ENCODE measurements at places on chromosomes 4 and X. TPM values are rescaled to one million over a fixed set of nuclear protein-coding genes. Genes with fewer than 3 reads are reported as not detected.
A peak's percentile ranks its signal among the peaks of the same experiment; 100 is the strongest.

MTMR8 gene
- total RNA-seq = 11.8 TPM

DGKK gene
- total RNA-seq = not detected

- no peak for DNase-seq
Measured at GRCh38 chrX:16559206-16559619, 90.7 kb upstream of the S100G start.

ODAM gene
- total RNA-seq = not detected

GRCh38 chr4:12968345-12968744, 515.8 kb downstream of the RAB28 start:
- no peak for DNase-seq

GRCh38 chr4:101142259-101142658, 205.1 kb downstream of the PPP3CA start:
- DNase-seq = no peak

DNA sequence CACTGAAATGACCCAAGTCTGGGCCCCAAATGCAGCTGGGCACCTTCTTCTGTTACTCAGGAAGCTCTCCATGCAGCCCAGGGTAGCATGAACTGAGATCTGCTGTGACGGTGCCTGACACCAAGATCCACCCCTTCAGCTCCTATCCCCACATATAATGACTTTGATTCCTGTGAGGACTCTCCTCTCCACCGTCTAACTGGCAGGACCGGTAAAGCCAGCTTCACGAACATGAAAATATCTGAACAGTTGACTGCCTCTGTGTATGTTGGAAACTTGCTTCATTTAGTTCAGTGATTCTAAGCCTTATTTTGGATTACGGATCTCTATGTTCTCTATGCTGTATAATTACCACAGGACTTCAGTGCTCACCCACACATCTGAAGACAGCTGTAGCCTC, 115.5 kb upstream of the TMEM150C start:
- no peak for DNase-seq

GAGE12J gene
- not detected for total RNA-seq

GRCh38 chrX:9875801-9876200, 89.6 kb downstream of the SHROOM2 start:
- no peak for DNase-seq

P2RY10 gene
- total RNA-seq = 169 TPM

CTAG1A gene
- not detected for total RNA-seq

SPATA4 gene
- total RNA-seq = not detected

DNA sequence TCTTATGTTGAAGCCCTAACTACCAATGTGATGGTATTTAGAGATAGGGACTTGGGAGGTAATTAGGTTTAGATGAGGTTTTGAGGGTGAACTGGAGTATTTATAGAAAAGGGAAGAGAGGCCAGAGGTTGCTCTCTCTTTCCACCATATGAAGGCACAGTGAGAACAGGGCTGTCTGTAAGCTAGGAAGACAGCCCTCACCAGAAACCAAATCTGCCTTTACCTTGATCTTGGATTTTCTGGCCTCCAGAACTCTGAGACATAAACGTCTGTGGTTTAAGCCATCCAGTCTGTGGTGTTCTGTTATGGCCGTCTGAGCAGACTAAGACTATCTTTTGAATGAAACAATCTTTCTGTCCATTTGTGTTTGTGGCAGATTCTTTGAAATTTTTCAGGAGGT, 223.7 kb downstream of the PDHA2 start:
- no peak for DNase-seq

DNA sequence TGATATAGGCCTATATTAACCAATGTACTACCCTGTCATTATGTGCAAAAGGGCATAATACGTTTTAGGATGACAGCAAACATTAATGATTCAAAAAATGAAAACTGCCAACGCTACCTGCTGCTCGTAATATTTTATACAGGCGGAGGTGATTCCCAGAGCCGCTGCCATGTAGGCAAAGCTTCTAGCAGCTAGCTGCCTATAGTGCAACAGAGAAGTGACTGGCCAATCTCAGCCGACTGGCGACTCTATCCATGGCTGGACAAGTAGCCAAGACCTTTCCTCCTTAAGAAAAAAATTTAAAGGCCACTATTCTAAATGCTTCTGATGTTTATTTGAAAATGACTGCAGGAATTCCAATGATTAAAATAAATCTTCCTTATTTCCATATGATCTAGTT, 1.9 kb downstream of the PPARGC1A start:
- DNase-seq = no peak

DNA sequence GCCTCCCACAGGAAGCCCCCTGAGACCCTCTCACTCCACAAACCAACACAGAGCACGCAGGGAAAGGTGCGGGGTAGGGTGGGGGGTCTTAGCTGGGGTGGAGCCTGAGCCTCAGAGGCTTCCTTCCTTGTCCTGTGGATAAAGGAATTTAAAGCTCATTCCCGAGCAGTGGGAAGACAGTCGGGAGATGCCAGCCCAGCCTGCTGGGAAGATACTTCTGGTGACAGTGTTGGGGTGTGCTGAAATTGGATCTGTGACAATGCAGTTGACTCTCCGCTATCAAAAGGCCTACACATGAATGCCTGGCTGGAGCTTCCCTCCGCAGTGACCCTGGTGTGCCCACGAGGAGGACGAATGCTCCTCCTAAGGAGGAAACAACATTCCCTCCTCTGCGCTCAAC, 45.5 kb downstream of the JAKMIP1 start:
- no peak for DNase-seq

SLC6A8 gene
- total RNA-seq = 1.8 TPM

GRCh38 chrX:21658152-21658737, at the start of gene KLHL34:
Gene KLHL34, minus strand, starts transcription at chrX:21658330. Its CDS starts 542 bp downstream, at chrX:21657788.
- peak; percentile 13 for DNase-seq

GRCh38 chrX:22424122-22424915, 151.6 kb downstream of the CBLL2 start:
- DNase-seq = no peak

GLOD5 gene
- not detected for total RNA-seq

ASB5 gene
- not detected for total RNA-seq

DNA sequence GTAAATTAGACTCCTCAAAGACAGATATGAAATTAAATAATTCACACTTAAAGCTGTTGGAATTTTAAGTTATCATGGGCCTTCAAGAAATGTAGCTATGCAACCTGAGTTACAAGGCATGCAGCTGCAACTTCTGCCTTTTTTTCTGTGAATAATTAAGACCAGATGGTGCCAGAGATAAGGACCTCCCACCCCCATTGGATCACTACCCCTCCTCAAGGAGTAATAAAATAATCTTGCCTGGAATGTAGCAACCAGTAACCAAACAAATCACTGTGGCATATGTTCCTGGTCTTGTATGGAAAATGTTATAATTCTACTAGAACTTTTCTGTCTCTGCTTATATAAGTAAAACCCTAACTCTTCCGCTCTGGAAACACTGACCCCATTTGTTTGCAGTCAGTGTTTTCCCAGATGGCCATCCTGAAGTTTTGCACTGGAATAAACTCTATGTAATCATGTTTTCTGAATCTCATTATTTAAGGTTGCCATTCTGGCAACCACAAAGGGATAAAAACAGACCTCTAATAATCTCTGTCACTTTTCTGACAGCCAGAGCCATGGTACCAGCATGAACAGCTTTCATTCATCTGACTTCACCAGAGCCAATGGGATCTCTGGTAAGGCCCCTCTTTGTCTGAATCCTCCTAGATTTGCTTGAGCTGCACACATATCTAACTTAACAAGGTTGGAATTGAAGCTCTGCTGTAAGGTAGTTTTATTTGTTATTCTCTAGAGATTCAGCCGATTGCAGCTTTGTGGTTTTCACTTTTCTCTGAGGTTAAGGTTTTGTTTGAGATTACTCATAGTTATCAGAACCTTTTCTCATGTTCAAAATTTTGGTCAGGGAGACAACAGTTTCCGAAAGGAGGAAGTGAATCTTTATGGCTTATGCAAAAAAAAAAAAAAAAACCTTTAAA, 274.6 kb downstream of the NAF1 start:
- peak; percentile 36 for DNase-seq

DNA sequence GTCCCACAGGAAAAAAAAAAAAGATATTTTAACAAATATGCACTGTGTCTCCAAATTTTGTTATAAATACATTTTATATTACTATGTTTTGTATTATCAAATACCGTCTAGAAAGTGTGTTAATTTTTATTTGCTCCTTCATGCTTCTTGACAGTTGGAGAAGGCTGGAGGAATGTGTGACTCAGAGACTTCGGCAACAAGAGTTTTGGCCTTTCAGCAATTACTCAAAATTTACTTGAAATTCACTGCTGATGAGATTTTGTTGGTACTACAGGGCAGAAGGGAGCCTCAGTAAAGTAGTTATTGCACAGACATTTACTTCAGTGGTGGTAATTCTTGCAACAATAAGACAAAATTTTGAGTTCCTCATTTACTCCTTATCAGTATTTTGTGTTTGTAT, 2164.0 kb downstream of the PCDH7 start:
- no peak for DNase-seq

IL2RG gene
- 276 TPM for total RNA-seq

GRCh38 chr4:98508829-98509598, 149.4 kb downstream of the TSPAN5 start:
- no peak for DNase-seq

- DNase-seq = no peak
Measured at GRCh38 chrX:12011075-12011474, 127.2 kb upstream of the FRMPD4 start.

PNMA5 gene
- 0.62 TPM for total RNA-seq

DNA sequence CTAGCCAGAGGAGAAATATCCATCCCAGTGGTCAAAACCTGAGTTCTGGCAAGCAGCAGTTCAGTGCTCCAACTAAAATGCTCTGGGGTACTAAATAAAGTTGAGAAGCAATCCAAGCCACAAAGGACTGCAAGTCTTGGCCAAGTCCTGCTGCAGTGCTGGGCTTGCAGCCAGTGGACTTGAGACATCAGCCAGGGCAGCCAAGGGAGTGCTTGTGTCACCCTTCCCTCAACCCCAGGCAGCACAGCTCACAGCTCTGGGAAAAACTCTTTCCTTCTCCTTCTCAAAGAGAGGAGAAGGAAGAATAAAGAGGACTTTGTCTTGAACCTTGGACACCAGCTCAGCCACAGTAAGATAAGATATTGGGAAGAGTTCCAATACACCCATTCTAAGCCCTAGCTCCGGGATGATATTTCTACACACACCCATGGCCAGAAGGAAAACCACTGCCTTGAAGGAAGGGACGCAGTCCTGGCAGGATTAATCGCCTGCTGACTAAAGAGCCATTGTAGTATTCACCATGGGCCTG, 99.8 kb downstream of the PTCHD1 start:
- no peak for DNase-seq

DNA sequence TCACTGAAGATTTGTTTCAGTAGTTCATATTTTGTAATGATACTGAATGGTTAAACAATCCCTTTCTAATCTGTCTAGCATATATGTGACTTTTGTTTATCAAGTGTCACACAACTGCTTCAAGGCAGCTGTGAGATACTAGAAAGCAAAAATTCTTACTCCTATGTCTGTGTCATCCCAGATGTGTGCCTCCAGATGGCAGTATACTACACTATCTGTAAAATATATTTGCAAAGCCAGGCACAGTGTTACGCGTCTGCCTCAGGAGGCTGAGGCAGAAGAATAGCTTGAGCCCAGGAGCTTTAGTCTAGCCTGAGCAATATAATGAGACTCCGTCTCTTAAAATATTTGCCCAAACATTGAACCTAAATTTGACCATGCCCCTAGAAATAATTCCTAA, 4.0 kb downstream of the NUDT10 start:
- DNase-seq = peak; percentile 39

DNA sequence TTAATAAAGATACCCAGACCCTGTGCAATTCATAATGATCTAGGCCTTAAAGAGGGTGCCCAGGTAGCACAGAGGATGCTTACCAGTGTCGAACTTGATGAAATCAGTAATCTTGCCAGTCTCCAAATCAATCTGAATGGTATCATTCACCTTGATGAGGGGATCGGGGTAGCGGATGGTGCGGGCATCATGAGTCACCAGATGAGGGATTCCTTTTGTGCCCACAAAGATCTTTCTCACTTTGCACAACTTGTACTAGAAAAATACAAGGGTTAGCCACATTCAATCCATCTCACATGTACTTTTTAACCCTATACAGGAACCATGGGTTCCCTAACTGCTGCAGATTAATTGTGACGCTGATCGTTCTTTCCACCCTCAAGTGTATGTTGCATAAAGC, 3.3 kb downstream of the RPS4X start:
- DNase-seq = no peak

GRCh38 chr4:117417856-117418255, 332.5 kb upstream of the TRAM1L1 start:
- DNase-seq = no peak

- DNase-seq = peak; percentile 65
Measured at GRCh38 chr4:38062088-38062775, 102.0 kb downstream of the PTTG2 start.

DNA sequence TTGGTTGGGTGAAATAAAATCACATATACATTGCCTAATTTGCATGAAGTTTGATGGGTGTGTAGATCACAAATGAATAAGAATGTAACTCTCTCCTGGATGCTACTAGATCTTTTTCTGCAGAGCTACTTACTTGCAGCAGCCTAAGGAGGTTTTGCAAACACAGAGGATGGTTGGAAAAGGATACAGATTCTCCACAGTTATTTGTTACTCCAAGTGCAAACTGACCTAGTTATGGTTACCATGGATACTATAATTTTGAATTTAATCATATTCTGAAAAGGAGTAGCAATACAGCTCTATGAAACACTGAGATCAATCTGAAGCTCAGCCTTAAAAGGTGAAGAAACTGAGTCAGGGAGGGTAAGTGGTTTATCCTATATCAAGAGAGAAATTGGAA, 9.1 kb upstream of the ARHGEF38 start:
- no peak for DNase-seq

CITED1 gene
- not detected for total RNA-seq

- DNase-seq = no peak
Measured at GRCh38 chr4:38615847-38616246, 48.2 kb upstream of the KLF3 start.

GRCh38 chrX:153411255-153411987, at the start of gene ZFP92:
Gene ZFP92, plus strand, starts transcription at chrX:153411472. Its CDS starts 6,851 bp downstream, at chrX:153418323.
- DNase-seq = peak; percentile 60

DNA sequence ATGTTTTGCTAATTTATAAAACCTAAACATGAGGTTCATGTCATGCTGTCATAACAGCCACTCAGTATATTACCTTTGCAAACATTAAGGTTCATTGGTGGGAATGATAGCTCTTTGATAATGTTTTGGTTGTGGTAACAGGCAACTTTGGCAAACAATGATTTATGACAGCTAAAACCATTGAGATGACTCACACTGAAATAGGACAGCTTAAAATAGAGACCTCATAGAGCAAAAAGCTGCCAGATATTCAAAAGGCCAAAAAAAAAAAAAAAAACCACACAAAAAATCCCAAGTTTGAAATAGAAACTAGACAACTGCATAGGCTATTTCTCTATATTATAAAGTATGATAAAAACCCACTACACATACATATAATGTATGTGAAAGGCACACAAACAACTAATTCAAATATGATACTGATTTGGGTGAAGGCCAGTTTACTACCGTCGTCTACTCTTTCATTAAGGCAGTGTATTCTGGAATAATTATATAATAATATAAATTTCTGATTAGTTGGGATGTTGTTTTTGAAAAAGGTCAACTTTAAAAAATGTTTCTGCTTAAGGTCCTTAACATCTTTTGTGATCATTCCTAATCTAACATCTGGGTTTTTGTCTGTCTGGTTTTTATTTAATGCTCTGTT, 646.0 kb upstream of the PITX2 start:
- no peak for DNase-seq

GRCh38 chrX:10750581-10750980, 130.2 kb upstream of the MID1 start:
- no peak for DNase-seq
